ENCODE measurements at places on chromosomes 5 and 9. TPM values are rescaled to one million over a fixed set of nuclear protein-coding genes. Genes with fewer than 3 reads are reported as not detected.
A peak's percentile ranks its signal among the peaks of the same experiment; 100 is the strongest.

DNA sequence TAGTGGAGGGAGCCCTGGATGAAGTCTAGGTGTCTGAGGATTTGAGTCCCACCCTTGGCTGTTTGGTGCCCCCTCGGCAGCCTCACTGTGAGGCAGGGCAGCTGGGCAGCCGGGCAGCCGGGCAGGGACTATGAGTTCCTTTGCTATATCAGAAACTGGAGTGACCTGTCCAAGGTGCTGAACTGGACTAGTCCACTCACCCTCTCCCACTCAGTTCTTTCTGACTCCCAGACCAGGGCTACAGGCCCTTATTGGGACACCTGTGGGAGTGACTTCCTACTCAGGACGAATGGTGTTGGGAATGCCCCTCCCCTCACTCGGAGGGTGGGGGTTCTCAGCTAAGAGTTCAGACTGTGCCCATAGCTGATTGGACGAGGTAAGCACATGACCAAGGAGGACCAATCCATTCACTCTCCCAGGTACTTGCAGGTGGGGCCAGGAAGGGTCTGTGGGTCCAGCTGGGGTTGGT, 34.1 kb upstream of the RAPGEF1 start:
- peak; percentile 45 for DNase-seq

DNA sequence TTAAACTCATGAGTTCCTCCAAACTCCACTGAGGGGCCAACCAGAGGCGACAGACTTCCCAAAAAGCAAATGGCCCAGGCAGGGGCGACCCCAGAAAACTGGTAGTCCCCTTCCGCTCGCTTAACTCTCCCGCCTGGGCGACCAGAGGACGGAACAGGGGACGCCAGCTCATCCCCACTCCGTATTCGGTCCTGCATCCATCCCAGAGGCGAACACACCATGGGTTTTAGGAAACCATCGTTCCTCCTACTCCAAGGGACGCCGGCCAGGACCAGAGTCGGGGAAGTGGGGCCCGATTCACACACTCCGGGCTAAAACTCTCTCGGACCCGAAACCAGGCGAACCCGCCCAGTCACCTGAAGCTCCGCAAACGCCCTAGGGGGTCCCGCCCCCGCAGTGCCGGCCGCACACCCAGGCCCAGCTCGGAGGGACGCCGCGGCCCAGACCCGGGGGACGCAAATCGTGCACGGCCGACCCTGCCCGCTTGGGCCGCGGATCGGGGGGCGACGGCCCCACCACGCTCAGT, 478 bp downstream of the TEX10 start:
- DNase-seq, result no peak

The CLIC3 gene
- polyA plus RNA-seq, result 29.8 TPM

GRCh38 chr5:172586125-172587060, 54.7 kb upstream of the NEURL1B start:
- no peak for DNase-seq
